Posterior vena cava (tissue), 2 donors: ENCODE measurements at places on chromosomes 5 and 9. TPM values are rescaled to one million over a fixed set of nuclear protein-coding genes. Genes with fewer than 3 reads are reported as not detected.

The SEMA6A gene
- total RNA-seq = 18.6 TPM

The ADAMTS2 gene
- 27.1 TPM for total RNA-seq

The ARID3C gene
- not detected for total RNA-seq

The F2R gene
- total RNA-seq = 13.9 TPM

- DNase-seq = no peak
These were observed 137.3 kb downstream of the TMC1 start for GRCh38 chr9:72658703-72659102.

- no peak for DNase-seq
These were observed 243.6 kb upstream of the IRX2 start for GRCh38 chr5:2995035-2995434.

GRCh38 chr9:69673311-69673640 lies 1.1 kb upstream of the APBA1 start:
- no peak for DNase-seq

GRCh38 chr5:15499528-15500324 lies at the start of gene FBXL7:
Gene FBXL7 (plus strand): TSS chr5:15500180.
- peak; percentile 93 for DNase-seq

- no peak for DNase-seq
These were observed 516.6 kb upstream of the MEF2C start for GRCh38 chr5:89399548-89399947.

DNA sequence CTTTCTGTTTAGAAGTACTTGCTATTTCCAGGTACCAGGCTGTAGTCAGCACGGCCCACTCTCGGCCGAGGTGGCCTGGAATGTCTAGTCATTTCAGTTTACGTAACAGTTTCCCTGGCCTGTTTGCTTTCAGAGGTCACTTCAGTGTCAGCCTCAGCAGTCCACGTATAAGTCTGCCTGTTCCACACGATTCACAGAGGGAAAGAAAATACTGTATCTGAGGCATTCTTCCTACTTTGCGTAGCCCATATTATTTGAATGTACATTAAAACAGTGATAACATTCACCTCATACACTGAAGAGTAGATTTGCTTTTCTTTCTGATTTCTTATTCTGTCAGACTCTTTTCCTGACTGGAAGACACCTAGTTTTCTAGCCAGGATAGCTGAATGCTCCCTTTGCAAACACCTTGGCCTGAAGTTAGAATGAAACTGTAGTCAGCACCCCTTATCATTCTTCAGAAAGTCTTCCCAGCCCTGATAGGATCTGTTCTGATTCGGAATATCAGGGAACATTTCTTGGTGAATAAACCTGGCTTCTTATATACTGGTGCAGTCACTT lies 140.9 kb downstream of the AOPEP start:
- no peak for DNase-seq

- DNase-seq = no peak
These were observed 1.1 kb downstream of the PRUNE2 start for GRCh38 chr9:76904661-76905457.

- DNase-seq = no peak
These were observed 691 bp downstream of the THBS4 start for GRCh38 chr5:80035839-80036238.

DNA sequence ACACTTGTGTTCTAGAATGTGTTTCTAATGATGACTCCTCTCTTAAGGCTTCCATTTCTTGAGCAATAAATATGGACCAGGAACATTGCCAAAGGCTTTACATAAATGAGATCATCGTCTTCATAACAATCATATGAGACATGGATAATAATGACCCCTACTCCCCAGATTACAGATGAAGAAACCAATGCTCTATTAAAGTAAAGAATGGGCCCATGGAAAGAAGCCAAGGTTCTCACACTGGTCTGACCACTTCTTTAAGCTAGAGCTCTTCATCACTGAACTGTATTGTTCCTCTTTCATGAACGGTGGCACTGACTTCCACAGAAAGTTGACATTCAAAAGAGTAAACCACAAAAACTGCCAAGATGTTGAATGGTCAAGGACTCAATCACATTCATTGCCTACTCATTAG lies 65.3 kb downstream of the MARCHF3 start:
- no peak for DNase-seq
